ENCODE measurements at places on chromosomes 6 and 20.
A peak's percentile ranks its signal among the peaks of the same experiment; 100 is the strongest.

GRCh38 chr6:19552076-19552475 lies 285.1 kb upstream of the ID4 start:
- DNase-seq, result no peak

GRCh38 chr6:122116119-122116834 lies 283.2 kb upstream of the HSF2 start:
- no peak for DNase-seq

DNA sequence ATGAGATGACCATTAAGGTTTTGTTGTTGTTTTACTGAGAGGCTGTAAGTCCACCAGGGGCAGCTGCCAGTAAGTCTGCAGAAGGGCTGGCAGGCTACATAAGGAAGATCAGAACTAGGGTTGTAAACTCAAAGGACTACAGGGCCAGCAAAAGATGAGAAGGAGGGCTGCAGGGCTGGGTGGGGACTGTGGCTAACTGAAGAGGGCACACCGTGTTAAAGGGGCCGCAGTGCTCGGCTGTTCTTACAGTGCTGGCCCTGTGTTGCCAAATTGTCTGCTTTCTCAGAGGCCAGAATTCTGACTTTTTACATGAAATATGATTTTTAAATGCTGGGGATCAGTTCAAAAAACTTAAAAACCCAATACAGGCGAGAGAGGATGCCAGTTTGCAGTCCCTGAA lies 25.5 kb upstream of the ZNF318 start:
- no peak for DNase-seq

- peak; percentile 20 for DNase-seq
Measured at GRCh38 chr6:36851149-36851614, 11.9 kb upstream of the CPNE5 start.

DNA sequence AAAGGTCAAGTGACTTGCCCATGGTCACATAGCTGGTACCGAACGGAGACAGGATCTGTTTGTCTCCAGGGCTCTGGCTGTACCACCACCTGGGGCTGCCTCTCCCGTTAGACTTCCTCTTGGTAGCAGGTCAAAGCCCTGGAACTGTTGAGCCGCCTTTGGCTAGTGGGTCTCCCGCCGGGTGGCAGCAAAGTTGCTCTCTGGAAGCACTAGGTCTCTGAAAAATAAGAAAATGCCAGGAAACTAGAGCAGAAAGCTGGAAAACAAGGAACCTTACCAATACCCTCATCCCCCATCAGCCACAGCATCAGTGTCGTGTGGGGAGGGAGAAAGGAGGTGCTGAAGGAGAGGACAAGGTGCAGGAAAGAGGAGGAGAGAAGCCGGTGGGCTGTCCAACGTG lies 291.0 kb upstream of the SUPT3H start:
- DNase-seq, result no peak

DNA sequence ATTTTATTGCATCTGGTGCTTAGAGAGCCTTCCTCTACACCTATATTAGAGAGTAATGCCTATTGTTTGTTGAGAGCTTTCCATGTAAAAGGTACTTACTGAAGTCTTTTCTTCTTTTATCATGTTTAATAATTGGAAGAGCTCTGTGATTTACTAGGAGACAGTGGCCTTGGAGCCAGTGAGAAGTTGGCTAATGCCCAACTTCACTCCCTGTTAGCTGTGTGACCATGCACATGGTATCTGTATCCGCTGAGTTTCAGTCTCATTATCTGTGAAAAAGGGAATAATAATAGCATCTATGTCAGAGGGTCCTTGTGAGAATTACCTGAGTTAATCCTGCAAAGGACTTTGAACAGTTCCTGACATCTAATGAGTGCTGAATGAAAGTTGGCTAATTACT lies 105.0 kb downstream of the CD109 start:
- DNase-seq, result no peak

DNA sequence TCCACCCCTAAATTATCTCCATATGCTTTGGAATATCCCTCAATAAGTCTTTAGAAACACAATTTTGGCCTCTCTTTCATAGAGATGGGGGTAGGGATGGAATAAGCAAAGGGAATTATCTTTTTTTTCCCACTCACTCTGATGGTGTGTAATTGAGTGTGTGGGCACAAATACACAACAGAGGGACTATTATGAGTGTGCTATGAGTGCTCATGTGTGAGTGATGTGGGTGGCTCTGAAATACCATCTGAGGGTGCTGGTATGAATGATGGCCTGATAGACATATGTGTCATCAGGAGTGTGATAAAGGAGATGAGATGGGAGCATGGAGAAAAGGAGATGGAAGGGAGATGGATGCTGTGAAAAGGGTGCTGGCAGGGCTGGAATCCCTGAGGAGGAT lies 35.6 kb downstream of the GSS start:
- DNase-seq, result no peak

- DNase-seq, result no peak
Measured at GRCh38 chr6:39166912-39167290, 51.9 kb upstream of the SAYSD1 start.

- DNase-seq, result no peak
Measured at GRCh38 chr6:125078602-125079321, 74.8 kb upstream of the TPD52L1 start.
